ENCODE measurements at places on chromosomes 1 and 21. TPM values are rescaled to one million over a fixed set of nuclear protein-coding genes. Genes with fewer than 3 reads are reported as not detected.

The MAN1C1 gene
- 0.95 TPM for total RNA-seq

The RASAL2 gene
- 3.6 TPM for total RNA-seq

The SLAMF7 gene
- 1.8 TPM for total RNA-seq

The ELAVL4 gene
- 0.17 TPM for total RNA-seq

The FGGY gene
- 4.9 TPM for total RNA-seq

GRCh38 chr1:235313931-235314678 is 13.9 kb downstream of the ARID4B start:
- DNase-seq, result no peak

DNA sequence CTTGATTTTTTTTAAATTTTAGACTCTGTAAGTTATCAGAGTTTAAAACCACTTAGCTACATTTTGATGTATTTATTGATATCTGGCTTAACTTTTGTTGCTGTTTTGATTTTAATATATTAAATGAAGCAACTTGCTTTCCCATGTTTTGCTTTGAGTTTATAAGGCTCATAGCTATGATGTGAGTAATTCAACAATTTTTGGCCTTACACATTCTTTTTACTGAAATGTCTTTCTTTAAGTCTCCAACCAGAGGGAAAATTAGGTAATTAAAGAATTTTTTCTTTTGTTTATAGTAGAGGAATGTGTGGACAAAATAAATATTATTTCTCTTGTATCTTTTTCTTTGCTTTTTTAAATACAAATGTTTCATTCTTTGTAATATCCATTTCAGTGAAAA is 258.3 kb upstream of the ADAMTS5 start:
- no peak for DNase-seq

GRCh38 chr1:154154053-154154452 is 820 bp downstream of the NUP210L start:
- no peak for DNase-seq

- no peak for DNase-seq
Observed at GRCh38 chr21:31489726-31490125, 145.7 kb upstream of the TIAM1 start.

- no peak for DNase-seq
Observed at GRCh38 chr1:30824736-30825429, 67.3 kb upstream of the LAPTM5 start.

GRCh38 chr1:17023573-17023972 is 11.8 kb upstream of the ATP13A2 start:
- no peak for DNase-seq

GRCh38 chr1:9558946-9559545 is 19.8 kb downstream of the SLC25A33 start:
- no peak for DNase-seq

DNA sequence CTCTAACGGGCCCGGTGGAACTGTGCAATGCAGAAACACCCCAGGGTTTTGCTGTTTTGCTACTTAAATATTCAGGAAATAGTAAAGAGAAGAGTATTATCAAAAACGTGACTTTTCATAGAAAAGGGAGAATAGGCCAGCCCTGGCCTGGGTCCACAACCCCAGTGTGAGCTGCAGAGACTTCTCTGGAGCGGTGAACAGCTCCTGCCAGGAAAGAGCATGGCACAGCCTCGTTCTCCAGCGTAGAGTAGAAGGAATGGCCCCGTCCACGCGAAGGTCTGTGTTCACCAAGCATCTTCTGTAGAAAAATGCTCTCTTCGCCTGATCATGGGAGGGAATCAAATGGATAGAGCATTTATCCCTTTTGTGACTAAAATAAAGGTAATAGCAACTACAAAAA is 51.4 kb downstream of the PDE9A start:
- DNase-seq, result no peak

DNA sequence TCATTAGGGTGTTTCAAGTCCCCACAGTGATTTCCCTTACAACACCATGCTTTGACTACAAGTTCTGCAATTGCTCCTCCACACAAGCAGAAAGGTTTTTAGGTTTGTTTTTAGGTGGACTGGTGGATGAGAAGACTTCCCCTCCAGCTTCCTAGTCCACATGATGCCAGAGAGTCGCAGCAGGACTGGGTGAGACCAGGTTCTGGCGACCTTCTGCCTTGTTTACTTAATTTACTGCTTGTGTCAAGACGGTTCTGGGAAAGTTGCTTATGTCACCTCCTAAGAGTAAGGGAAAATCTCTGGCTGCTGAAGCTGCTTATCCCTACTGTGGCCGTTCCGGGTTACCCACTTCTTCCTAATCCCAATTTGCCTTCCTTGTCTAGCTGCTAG is 76.4 kb downstream of the GLUL start:
- no peak for DNase-seq

- DNase-seq, result no peak
Observed at GRCh38 chr1:191852907-191853306, 305.4 kb upstream of the RGS18 start.

DNA sequence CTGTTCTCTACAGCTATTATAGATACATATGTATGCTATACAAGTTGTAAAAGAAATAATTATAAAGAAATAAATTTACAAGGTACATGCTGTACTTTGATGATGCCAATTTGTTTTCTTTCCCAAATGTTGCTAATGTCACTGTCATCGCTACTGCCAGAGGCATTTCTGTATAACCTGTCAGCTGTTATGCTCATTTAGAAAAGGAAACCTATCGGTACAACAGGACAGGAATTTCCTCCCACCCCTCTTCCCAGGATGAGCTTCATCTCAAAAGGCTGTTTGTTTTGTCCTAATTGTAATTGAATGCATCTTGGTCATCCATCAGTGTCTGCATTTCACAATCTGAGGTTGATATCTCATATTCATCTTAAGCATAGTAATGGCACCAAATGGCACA is 975.7 kb downstream of the TTLL7 start:
- DNase-seq, result no peak

- no peak for DNase-seq
Observed at GRCh38 chr1:64775113-64775512, 30.2 kb downstream of the RAVER2 start.

GRCh38 chr21:33022489-33022827 is 3.3 kb upstream of the OLIG2 start:
- no peak for DNase-seq

GRCh38 chr1:50175719-50176639 is 67.3 kb downstream of the ELAVL4 start:
- DNase-seq, result no peak

DNA sequence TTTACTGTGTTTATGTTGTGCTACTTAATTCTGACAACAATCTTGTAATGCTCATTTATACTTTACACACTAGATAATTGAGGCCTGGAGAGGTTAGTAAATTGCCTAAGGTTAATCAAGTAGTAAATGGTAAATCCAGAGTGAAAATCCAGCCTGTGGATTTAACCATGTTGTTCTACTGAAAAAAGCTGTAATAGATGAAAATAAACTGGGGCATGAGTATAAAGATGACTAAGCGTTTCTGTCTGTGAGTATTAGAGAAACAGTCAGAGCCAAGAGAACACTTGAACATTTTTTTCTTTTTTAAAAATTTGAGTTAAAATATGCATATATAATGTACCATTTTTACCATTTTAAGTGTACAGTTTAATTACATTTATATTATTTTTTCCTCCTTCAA is 47.9 kb upstream of the LEPR start:
- DNase-seq, result no peak

Measured in H4 (cell line).